ENCODE measurements at places on chromosomes 1 and 21. TPM values are rescaled to one million over a fixed set of nuclear protein-coding genes. Genes with fewer than 3 reads are reported as not detected.

FAM167B gene
- 0.68 TPM for total RNA-seq

GRCh38 chr1:14476170-14476955, 122.1 kb upstream of the KAZN start:
- H3K27me3 ChIP-seq: no peaks in the 10 kb centered on the region
- H3K36me3 ChIP-seq: no peaks in the 10 kb centered on the region
- H3K4me1 ChIP-seq: no peaks in the 10 kb centered on the region
- no peak for DNase-seq

DTL gene
- 82.2 TPM for total RNA-seq

- H3K4me3 ChIP-seq: no peak overlapping the region
- no peaks in the 10 kb centered on the region for H3K27me3 ChIP-seq
Observed at GRCh38 chr1:61132645-61133334, 50.4 kb downstream of the NFIA start.

C1orf74 gene
- total RNA-seq: 3.9 TPM

AXDND1 gene
- 0.48 TPM for total RNA-seq

HMCN1 gene
- total RNA-seq: not detected

TFF2 gene
- not detected for total RNA-seq

- no peaks in the 10 kb centered on the region for H3K36me3 ChIP-seq
- no peak overlapping the region for H3K27ac ChIP-seq
- peaks cover 22% of the 10 kb centered on the region for H3K27me3 ChIP-seq
- no peak for DNase-seq
- peaks cover 6% of the 10 kb centered on the region for H3K4me1 ChIP-seq
- H3K4me3 ChIP-seq: no peak overlapping the region
Observed at GRCh38 chr1:240090957-240091600, 604 bp upstream of the FMN2 start.

DNA sequence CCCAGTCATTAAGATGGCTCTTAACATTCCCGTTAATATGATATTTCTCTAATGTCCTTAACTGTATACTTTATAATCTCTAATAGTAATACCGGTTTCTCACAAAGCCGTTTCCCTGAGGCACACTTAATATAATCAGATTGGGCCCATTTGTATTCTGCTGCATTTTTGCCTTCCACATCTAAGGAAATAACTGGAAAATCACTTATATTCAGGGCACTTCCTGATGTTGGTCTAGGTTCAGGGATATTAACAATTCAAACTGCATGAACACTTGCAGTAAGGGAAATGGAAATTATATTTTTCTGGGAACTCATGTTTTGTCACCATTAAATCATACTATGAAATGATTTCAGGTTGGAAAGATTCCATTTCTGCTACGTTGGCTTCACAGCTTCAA, 119.8 kb downstream of the TPR start:
- H3K27ac ChIP-seq: no peak overlapping the region
- no peaks in the 10 kb centered on the region for H3K4me1 ChIP-seq
- no peaks in the 10 kb centered on the region for H3K36me3 ChIP-seq
- peaks cover 10% of the 10 kb centered on the region for H3K27me3 ChIP-seq

DNA sequence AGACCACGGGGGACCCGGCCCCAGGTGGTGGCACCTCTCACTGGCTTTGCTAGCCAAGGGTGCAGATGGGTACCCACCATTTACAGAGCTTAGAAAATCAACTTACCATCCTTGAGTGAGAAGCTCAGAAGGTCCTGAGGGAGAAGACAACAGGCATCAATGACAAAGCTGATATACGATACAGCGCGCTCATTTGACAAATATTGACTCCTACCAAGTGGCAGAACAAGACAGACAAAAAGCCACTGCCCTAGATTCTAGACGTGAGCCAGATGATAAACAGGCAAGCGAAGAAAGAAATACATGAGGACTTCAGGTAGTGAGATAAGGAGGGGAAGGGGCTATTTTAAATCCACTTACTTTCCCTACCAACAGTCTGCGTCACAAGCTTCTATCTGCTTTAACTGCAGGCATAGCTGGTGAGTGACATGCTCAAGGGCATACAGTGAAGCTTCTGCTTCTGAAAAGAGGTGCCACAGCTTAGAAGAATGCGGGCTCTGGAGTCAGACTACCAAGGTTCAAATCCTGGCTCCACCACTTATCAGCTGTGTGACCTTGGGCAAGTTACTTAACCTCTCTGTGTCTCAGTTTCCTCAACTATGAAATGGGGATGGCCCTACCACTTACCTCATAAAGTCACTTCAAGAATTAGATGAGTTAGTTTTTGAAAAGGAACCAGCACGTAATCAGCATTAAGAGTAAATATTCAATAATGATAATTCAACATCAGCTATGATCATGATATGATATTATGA, 29.1 kb downstream of the TMCO4 start:
- H3K4me3 ChIP-seq: no peak overlapping the region
- no peak overlapping the region for H3K27ac ChIP-seq
- H3K27me3 ChIP-seq: no peaks in the 10 kb centered on the region
- H3K4me1 ChIP-seq: peaks cover 11% of the 10 kb centered on the region

- no peak for DNase-seq
- peaks cover 44% of the 10 kb centered on the region for H3K36me3 ChIP-seq
- no peak overlapping the region for H3K4me3 ChIP-seq
Observed at GRCh38 chr1:89047734-89048133, 17.3 kb downstream of the GBP1 start.

KAZN gene
- 0.33 TPM for total RNA-seq

DNALI1 gene
- not detected for total RNA-seq

DNA sequence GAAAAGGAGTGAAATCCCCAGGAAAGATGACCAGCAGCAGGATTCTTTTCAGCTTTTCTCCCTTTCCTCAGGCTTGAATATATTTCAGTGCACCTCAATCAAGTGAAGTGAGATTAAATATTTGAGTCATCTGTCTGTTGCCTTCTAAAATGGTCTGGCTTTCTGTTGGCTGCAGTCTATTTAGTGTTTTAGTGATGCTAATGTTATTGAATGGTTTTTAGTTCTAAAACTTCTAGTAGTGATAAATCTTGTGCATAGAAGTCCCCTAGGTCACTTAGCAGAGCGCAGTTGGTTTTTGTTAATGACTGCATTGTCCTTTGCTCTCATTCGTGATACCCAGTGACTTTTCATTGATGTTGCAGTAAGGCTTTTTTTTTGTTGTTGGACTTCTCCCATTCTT, 53.5 kb downstream of the ITSN1 start:
- no peaks in the 10 kb centered on the region for H3K36me3 ChIP-seq
- H3K4me3 ChIP-seq: no peak overlapping the region
- DNase-seq: no peak
- no peaks in the 10 kb centered on the region for H3K4me1 ChIP-seq

- no peak overlapping the region for H3K27ac ChIP-seq
- no peak overlapping the region for H3K4me3 ChIP-seq
- no peak for DNase-seq
- no peaks in the 10 kb centered on the region for H3K36me3 ChIP-seq
Observed at GRCh38 chr1:178096421-178096820, 2.5 kb downstream of the RASAL2 start.

GRCh38 chr1:6491081-6491449, 402 bp downstream of the PLEKHG5 start:
- peaks cover 21% of the 10 kb centered on the region for H3K4me1 ChIP-seq
- H3K27me3 ChIP-seq: peaks cover 6% of the 10 kb centered on the region
- H3K27ac ChIP-seq: peak overlapping the region; percentile 76

GRCh38 chr1:204950353-204951001, 79.8 kb downstream of the NFASC start:
- peaks cover 6% of the 10 kb centered on the region for H3K27me3 ChIP-seq
- DNase-seq: no peak
- no peak overlapping the region for H3K27ac ChIP-seq
- H3K4me1 ChIP-seq: no peaks in the 10 kb centered on the region
- no peak overlapping the region for H3K4me3 ChIP-seq
- H3K36me3 ChIP-seq: no peaks in the 10 kb centered on the region

FCMR gene
- total RNA-seq: 65.7 TPM

DNA sequence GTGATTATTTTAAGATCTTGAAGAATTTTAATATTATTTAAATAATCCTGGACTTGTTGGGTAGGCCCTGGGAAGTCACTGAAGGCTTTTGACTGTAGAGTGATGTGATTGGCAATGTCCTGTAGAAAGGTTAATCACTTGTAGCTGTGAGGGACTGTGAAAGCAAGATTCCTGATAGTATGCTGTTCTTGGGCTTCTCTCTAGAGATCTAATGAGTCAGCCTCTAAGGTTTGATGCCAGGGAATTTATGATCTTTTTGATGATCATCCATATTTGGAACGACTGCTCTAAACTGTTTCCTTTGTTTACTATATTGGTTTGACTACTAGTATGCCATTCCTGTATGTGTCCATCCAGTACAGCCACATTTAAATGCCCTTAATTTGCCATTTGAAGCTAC, 56.5 kb downstream of the CAMSAP2 start:
- no peaks in the 10 kb centered on the region for H3K36me3 ChIP-seq
- H3K27ac ChIP-seq: no peak overlapping the region
- no peaks in the 10 kb centered on the region for H3K4me1 ChIP-seq
- DNase-seq: no peak

TEX38 gene
- 0.21 TPM for total RNA-seq

DNA sequence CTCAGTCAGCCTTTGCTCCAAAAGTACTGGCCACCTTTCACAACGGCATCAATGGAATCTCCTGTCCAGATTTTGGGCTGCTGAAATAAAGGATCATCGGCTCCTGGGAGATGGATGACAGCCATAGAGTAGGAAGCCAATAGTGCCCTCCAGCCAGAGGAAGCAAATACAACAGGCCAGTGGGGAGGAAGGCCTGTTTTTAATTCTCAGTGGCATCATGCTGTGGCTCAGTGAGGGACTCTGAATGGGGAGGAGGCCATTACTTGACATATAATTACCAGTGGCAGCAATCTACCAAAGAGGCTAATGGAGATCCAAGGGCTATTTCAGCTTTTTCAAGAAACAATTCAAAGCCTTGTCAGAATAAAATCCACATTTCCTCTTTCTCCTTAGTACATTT, 26.7 kb downstream of the COLGALT2 start:
- DNase-seq: no peak
- no peak overlapping the region for H3K27ac ChIP-seq
- no peak overlapping the region for H3K4me3 ChIP-seq
- no peaks in the 10 kb centered on the region for H3K36me3 ChIP-seq
- H3K27me3 ChIP-seq: peaks cover 6% of the 10 kb centered on the region

- H3K27me3 ChIP-seq: no peaks in the 10 kb centered on the region
- H3K4me3 ChIP-seq: no peak overlapping the region
- H3K36me3 ChIP-seq: peaks cover 2% of the 10 kb centered on the region
- peaks cover 36% of the 10 kb centered on the region for H3K4me1 ChIP-seq
Observed at GRCh38 chr1:41848216-41848952, 70.3 kb downstream of the HIVEP3 start.

DNA sequence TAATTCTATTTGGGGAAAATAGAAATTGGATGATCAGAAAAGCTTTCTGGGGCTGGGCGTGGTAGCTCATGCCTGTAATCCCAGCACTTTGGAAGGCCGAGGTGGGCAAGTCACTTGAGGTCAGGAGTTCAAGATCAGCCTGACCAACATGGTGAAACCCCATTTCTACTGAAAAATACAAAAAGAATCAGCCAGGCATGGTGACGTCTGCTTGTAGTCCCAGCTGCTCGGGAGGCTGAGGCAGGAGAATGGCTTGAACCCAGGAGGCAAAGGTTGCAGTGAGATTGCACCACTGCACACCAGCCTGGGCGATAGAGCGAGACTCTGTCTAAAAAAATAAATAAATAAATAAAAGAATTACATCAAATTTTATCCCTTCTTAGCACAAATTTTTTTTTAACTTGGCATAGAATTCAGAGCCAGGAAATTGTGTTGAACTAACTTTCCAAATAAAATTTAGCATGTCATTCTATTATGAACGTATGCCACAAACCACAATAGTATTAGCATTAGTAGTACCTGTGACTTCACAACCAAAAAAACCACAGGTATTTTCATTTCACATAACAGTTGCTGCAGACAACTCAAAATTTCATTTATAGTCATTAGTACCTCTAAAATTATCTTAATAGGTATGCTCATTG, 4.5 kb upstream of the ANKRD13C start:
- peaks cover 7% of the 10 kb centered on the region for H3K36me3 ChIP-seq
- H3K27ac ChIP-seq: no peak overlapping the region
- no peaks in the 10 kb centered on the region for H3K27me3 ChIP-seq
- H3K4me1 ChIP-seq: peaks cover 16% of the 10 kb centered on the region
- H3K4me3 ChIP-seq: no peak overlapping the region

GRCh38 chr1:193190096-193190744, 3.8 kb upstream of the B3GALT2 start:
- no peak overlapping the region for H3K27ac ChIP-seq
- no peak for DNase-seq
- peaks cover 42% of the 10 kb centered on the region for H3K4me1 ChIP-seq
- no peak overlapping the region for H3K4me3 ChIP-seq

NPR1 gene
- 0.07 TPM for total RNA-seq

DNA sequence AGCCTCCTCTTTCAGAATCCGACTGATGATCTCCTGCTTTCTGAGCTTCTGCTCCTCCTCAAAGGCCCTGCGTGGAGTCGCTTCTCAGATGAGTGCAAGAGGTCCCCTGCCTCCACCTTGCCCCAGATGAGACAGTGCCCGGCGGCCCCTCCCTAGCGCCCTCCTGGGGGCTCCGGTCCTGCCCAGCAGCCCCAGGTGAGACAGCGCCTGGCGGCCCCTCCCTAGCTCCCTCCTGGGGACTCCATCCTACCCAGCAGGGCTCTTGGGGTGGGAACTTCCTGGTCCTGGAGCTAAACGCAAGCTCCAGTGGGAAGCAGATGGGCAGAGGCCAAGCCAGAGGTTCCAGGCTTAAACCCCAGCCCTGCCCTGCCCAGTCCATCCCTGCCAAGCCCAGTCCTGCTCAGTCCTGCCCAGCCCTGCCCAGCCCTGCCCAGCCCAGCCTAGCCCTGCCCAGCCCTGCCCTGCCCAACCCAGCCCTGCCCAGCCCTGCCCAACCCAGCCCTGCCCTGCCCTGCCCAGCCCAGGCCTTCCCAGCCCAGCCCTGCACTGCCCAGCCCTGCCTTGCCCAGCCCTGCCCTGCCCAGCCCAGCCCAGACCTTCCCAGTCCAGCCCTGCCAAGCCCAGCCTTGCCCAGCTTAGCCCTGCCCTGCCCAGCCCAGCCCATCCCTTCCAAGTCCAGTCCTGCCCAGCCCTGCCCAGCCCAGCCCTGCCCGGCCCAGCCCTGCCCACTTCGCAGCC, 34.6 kb downstream of the CFAP74 start:
- no peak overlapping the region for H3K4me3 ChIP-seq
- no peak overlapping the region for H3K27ac ChIP-seq
- no peaks in the 10 kb centered on the region for H3K4me1 ChIP-seq
- H3K36me3 ChIP-seq: no peaks in the 10 kb centered on the region
- no peaks in the 10 kb centered on the region for H3K27me3 ChIP-seq

KLHDC7A gene
- total RNA-seq: not detected

DNA sequence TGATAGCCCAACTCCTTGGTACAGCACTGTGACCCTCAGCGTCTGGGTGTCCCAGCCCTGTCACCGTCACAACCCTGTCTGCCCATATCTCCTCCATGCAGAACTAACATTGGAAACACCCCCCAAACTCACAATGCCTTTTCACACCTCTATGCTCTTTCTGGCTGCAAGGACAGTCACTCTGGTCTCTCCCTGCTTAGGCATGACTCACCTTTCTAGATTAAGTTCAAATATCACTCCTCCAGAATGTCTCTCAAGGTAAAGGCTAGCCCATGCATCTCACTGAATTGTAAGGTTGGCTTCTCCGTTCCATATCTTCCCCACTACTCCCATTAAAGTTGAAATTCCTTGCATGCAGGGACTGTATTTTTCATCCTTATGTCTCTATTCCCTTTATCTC, 17.0 kb upstream of the CAPN8 start:
- H3K4me3 ChIP-seq: no peak overlapping the region
- H3K4me1 ChIP-seq: no peaks in the 10 kb centered on the region
- no peak overlapping the region for H3K27ac ChIP-seq
- H3K36me3 ChIP-seq: no peaks in the 10 kb centered on the region
- DNase-seq: no peak
- H3K27me3 ChIP-seq: peaks cover 1% of the 10 kb centered on the region

SOD1 gene
- 280 TPM for total RNA-seq
